ENCODE measurements at places on chromosomes 2 and 18.
A peak's percentile ranks its signal among the peaks of the same experiment; 100 is the strongest.

GRCh38 chr18:3541549-3542386 is 91.8 kb downstream of the TGIF1 start:
- ATAC-seq, result peak; percentile 93

DNA sequence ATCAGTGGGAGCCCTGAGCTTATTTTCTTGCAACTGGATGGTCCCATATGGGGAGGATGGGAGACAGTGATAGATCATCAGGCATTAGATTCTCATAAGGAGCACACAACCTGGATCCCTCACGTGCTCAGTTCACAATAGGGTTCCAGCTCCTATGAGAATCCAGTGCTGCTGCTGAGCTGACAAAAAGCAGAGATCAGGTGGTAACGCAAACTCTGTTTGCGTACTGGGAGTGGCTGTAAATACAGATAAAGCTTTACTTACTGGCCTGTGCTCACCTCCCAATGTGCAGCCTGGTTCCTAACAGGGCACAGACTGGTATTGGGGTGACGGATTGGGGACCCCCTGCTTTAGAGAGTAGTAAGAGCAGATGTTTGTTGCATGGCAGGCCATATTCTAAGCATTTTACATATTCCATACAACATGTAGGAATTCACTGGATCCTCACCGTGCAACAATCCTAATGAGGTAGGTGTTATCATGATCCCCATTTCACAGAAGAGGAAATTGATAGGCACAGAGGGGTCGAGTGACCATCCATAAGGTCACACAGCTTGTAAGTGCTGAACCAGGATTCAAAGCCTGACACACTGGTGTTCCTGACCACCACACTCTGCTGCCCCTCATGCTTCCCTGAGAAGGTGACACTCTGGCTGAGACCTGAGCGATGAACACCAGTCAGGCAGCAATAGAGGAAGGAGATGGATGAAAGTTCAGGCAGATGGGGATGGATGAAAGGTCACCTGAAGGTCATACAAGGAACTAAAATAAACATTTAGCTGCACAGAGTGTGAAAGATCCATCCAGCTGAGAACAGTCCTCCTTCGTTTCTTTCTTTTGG is 15.7 kb upstream of the MAT2A start:
- ATAC-seq, result no peak

GRCh38 chr18:55375930-55376329 is 212.1 kb downstream of the TCF4 start:
- no peak for ATAC-seq

- no peak for ATAC-seq
Observed at GRCh38 chr2:230981704-230982103, 14.2 kb upstream of the SPATA3 start.

- ATAC-seq, result no peak
Observed at GRCh38 chr18:32439802-32440201, 30.9 kb downstream of the GAREM1 start.

DNA sequence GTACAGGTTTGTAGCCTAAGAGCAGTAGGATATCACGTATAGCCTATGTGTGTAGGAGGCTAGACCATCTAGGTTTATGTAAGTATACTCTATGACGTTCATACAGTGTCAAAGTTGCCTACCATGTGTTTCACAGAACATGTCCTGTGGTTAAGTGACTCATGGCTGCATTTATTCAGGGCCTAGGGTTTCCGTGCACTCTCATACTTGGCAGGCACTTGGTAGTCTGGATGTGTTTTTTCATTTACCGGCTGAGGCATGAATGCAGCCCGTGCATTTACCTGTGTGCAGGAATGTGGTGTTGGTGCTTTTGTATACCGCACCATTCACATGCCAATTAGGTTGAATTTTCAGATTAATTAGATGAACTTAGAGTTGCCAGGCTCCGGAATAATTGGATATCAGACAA is 43.4 kb downstream of the MYL12B start:
- peak; percentile 99 for ATAC-seq

DNA sequence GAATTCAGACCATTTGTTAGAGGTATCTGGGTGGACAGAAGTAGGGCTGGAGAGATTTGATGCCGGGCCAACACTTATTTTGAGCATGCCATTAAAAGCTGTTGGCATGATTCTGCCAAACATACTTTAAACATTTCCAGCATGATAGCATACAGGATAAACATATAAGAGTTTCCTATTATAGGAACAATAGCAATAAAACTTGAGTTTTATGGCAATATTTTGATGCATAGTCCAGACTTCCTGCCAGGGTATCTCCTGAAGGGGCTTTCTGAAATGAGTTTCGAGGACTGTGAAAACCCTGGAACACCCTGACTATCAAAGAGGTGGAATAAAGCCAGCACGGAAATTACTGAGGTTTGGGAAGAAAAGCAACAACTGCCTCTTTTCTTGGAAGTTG is 1398.0 kb upstream of the NXPH2 start:
- no peak for ATAC-seq

GRCh38 chr2:219998107-219998506 is 370.7 kb downstream of the SLC4A3 start:
- no peak for ATAC-seq

DNA sequence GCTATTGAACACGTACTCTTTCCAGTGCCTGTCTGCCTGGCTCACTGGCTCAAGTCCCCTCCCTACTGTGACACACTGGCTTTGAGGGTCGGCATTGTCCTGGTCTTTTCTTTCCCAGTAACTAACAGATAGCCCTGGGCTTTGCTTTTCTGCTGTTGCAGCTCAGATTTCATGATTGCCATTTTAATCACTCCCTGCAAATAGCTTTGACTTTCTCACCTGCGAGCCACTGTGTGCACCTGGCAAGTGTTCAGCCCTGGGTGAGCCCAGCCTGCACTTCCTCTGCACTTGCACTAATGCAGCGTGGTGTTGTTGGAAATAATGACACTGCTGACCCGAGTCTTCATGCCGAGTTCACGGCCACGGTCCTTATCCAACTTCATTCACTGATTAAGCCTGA is 52.9 kb downstream of the DCDC2C start:
- ATAC-seq, result no peak

DNA sequence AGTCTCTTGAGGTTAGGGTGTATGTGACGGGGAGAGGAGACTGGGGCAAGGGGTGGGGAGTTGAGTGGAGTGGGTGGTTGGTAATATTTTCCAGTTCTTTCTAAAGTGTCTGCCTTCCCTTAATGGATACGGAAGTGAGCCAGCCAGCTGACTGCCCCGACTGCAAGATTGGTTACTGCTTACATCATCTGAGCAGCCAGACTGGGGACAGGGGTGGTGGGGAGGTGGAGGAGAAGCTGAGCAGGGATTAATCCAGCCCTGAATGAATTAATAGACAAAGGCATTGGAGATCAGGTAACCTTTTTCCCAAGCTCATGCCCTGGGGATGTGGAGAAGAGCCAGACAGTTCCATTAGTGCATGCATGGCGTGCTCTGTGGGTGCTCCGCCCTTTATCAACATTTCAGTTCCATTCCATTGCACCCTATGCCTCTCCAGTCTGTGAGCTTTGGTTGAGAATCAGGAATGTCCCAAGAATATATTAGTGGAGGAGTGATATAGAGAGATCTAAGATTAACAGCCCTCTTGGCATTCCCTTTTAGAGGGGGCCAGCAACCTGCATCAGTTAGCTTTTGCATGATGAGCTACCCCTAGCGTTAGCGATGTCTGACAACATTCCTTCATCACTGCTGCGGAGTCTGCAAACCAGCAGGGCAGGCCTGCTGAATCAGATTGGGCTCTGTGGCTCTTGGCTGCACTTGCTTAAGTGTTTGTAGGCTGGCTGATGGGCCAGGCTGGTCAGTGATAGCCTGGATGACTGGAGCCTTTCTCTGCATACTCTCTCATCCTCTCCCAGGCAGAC is 67.4 kb downstream of the TNP1 start:
- no peak for ATAC-seq

GRCh38 chr2:128236491-128237035 is 82.1 kb downstream of the HS6ST1 start:
- ATAC-seq, result no peak

GRCh38 chr2:24577481-24577880 is 86.4 kb downstream of the NCOA1 start:
- peak; percentile 83 for ATAC-seq

GRCh38 chr18:40907842-40908241 is 1047.2 kb upstream of the PIK3C3 start:
- no peak for ATAC-seq

DNA sequence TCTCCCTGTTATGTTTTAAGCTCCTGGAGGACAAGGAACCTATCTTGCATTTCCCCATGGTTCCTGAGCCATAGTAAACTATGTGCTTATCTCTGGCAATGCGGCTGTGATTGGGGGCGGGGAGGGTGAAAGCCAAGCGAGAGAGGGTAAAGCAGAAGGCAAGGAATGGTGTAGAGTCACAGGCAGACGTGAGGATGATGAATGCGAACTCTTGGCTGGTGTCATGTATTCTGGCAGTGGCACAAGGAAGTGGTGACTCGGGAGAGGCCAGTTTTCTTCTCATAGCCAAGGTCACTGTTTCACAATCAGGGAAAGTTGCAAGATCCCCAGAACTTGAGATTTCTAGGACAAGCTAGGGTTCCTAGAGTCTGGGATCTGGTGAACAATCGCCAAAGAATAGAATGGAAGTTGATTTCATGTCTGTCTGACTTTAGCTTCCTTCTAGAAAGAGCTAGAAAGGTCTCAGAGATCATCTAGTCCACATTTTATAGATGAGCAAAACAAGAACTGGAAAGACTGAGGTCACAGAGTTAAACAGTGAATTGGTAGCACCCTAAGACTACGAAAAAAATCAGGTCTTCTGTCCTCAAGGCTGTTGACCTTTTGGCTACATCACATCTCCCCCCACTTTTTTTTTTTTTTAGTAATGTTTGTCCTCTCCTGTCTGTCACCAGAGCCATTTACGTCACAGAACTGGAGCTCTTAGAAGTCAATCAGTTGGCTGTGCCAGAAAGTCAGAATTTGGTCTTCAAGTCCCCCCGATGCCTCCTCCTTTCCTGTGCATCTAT is 137.0 kb downstream of the BCL11A start:
- no peak for ATAC-seq

GRCh38 chr2:239040152-239040761 is 192.4 kb downstream of the TWIST2 start:
- ATAC-seq, result no peak

GRCh38 chr2:207744451-207744850 is 25.3 kb downstream of the FZD5 start:
- no peak for ATAC-seq

GRCh38 chr2:96161898-96162297 is 16.7 kb upstream of the DUSP2 start:
- no peak for ATAC-seq

GRCh38 chr2:232260075-232260474 is 118.5 kb upstream of the ALPP start:
- no peak for ATAC-seq

GRCh38 chr18:33583901-33584300 is 5.9 kb downstream of the ASXL3 start:
- ATAC-seq, result no peak

DNA sequence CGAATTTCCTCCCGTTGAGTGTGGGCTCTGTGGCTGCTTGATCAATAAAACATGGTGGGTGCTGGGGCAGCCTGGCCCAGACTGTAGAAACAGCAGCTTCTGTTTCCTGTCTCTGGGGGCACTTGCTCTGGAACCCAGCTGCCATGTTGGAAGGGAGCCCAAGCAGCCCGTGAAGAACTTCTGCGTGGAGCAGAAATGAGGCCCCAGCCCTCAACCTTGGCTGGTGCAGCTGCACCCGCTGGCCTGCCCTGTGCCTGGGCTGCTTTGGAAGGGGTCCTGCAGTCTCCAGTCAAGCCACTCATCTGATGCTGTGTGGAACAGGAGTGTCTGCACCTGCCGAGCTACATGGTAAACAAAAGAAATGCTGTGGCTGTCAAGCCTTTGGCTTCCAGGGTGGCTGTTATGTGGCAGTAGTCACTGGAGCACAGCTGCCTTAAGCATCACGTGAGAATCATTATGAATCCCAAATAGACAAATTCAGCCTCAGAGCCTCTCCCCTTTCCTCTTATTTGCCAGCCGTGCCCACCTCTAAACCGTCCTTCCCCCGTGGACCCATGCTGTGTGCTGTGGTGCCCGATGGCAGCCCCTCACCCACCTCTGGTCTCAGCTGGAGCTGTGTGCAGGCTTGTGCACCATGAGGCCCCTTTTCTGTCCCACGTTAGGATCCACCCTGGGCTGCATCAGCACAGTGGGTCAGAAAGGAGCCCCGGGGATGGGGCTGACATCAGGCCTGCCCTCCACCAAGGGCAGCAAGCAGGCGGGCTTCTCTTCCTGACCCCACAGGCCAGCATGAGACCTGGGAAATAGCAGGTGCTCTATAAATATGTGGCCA is 134.0 kb upstream of the HDAC4 start:
- ATAC-seq, result no peak

DNA sequence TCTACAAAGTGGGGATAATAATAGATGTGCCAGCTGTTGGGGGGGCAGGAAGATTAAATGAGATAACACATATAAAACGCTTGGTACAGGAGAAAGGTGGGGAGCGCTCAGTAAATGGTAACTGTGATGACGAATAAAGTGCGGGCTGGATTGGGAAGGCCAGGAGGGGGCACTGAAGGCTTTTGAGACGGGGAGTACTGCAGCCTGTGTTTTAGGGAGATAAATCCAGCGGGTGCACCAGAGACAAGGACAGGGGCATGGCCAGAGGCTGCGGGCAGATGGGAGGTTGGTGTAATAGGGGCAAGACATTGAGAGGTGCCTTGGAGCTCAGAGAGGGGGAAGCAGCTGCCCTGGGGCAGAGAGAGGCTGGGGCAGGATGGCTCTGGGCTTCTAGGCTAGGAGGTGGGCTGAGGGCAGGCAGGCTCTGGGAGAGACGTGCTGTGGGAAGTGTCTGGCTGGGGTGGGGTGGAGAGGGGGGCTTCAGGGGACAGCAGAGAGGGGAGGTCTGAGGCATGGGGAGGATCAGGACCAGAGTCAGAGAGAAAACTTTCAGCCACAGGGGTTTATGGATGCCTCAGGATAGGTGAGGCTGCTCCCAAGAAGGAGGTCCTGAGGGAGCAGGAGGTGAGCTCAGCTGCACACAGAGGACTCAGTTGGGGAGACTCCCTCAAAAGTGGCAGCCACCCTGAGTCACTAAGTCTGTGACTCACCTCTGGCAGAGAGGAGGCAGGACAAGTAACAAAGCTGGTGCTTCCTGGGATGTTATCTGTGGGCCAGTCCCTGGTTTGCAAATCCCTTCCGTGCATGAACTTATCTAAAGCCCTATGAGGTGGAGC is 18.8 kb downstream of the TEX44 start:
- ATAC-seq, result peak; percentile 47

DNA sequence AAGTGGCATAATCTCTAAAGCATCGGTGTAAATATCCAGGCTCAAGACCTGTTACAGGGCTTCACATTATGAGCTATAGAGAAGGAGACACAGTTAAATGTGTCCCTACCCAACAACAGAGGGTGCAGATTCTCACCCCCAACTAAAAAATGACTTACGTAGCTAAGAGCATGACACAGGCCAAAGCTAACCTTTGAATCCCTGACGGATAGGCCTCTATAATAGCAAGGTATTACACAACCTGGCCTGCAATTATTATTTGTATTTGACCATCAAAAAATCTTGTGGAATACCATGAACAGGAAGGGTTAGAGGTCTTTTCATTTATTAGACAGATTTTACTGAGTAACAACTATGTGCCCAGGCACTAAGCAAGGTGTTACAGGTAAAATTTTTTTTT is 45.1 kb downstream of the RNU4ATAC start:
- no peak for ATAC-seq

- no peak for ATAC-seq
Observed at GRCh38 chr2:149191915-149192314, 138.5 kb upstream of the LYPD6 start.

All from activated CD4-positive, CD25-positive, alpha-beta regulatory T cell treated with anti-CD3 and anti-CD28 coated beads, Interleukin-2, amount 50 U/mL, for 24 hours (primary cell).